ENCODE measurements at places on chromosomes 1 and 21.

- DNase-seq = no peak
Measured at GRCh38 chr1:106907795-106908194, 148.7 kb upstream of the PRMT6 start.

DNA sequence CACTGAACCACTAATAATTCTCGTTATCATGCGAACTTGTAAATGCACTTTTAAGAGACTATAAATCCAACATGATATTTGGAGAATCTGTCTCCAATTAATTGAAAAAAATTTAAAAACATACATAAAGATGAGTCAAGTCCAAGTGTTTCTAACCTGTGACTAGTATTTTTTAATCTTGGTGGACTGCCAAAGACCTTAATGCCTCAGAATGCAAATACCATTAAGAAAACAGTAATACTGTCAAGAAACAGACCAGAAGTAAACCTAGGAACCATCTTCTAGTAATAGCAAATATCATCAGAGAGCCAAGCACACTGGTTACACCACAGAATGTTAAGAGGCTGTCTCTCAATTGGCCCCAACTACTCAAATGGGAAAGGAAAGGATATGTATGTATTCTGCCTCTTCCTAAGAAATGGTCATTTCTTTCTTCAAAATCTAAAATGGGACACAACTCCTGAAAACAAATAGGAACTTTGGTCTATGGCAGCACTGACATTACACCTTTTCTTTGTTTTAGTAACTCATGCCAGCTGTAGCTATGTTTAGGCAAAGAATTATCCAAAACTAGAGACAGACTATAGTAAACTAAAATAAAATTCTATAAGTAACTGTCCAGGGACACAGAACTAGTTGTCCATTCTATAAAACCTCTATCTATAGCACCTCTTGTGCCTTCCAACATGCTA is 15.8 kb downstream of the SCYL3 start:
- no peak for DNase-seq

DNA sequence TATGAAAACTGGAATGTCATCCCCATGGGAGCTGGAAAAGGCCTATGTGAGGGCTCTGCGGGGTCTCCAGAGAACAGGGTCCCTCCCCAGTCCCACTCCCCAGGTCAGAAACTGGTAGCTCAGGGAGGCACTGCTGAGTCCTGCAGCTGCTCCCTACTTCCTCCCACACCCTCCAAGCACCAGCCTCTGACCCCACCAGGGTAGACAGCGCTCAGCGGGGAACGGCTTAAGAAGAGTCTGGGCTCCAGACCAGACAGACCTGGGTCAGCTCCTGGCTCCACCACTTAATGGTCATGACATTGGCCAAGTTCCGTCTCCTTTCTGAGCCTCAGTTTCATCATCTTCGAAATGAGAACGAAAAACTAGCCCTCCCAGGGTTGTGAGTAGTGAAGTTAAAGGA is 7.2 kb downstream of the LRP8 start:
- no peak for DNase-seq

- DNase-seq = no peak
Measured at GRCh38 chr1:84108900-84109578, 35.0 kb upstream of the PRKACB start.

- no peak for DNase-seq
Measured at GRCh38 chr1:77121503-77121902, 97.7 kb downstream of the PIGK start.

DNA sequence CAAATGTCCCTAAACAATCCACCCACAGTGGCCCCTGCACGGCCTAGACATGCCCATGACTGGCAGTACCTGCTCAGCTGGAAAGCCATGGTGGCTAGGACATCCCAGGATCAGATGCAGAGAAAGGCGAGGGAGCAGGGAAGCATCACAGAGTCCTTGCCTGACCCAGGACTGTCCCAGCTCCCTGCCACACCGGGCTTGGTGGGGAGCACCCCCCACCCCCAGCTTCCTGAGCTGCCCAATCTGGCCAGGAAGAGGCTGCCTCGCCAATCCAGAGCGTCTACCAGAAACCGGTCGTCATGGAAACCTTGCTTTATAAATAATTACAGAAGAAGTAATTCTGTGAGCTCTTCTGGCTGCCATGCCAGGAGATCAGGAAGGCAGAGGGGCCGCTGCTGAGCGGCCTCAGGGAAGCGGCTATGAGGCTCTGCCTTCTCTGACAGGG is 34.8 kb downstream of the ACOT7 start:
- DNase-seq = peak; percentile 13

DNA sequence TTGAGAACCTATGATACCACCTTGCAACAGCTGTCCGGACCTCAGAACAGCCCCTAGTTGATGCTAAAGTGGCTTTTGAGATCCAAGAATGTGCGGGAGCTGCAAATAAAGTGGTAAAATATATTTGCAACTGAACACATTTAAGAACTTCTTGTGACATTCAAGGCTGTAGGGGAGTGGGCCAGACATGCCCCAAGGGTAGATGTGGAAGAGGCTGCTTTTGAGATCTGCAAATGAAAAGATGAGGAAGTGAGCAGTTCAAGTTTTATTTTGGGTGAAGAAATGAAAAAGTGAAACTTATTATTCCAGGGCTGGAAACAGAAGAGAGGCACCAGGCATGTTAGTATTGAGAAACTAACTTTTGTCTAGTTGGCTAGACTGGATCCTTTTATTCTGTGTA is 359.5 kb upstream of the PLXNA2 start:
- DNase-seq = no peak

GRCh38 chr1:191869790-191870312 is 288.4 kb upstream of the RGS18 start:
- DNase-seq = no peak

DNA sequence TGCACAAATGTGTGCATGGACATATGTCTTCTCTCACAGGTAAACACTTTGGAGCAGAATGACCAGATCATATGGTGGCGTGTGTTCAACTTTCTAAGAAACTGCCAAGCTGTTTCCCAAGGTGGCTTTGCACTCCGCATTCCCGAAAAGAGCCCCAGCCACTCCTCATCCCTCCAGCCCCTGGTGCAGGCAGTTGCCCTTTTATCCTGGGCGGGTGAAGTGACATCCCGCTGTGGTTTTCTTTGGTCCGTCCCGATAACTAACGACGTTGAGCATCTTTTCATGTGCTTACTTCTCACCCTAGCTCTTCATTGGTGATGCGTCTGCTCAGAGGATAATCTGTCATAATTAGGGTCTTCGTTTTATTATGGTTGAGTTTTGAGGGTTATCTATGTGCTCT is 612.5 kb downstream of the MATN1 start:
- DNase-seq = no peak

GRCh38 chr21:38413958-38414548 is 84.2 kb downstream of the ERG start:
- no peak for DNase-seq

DNA sequence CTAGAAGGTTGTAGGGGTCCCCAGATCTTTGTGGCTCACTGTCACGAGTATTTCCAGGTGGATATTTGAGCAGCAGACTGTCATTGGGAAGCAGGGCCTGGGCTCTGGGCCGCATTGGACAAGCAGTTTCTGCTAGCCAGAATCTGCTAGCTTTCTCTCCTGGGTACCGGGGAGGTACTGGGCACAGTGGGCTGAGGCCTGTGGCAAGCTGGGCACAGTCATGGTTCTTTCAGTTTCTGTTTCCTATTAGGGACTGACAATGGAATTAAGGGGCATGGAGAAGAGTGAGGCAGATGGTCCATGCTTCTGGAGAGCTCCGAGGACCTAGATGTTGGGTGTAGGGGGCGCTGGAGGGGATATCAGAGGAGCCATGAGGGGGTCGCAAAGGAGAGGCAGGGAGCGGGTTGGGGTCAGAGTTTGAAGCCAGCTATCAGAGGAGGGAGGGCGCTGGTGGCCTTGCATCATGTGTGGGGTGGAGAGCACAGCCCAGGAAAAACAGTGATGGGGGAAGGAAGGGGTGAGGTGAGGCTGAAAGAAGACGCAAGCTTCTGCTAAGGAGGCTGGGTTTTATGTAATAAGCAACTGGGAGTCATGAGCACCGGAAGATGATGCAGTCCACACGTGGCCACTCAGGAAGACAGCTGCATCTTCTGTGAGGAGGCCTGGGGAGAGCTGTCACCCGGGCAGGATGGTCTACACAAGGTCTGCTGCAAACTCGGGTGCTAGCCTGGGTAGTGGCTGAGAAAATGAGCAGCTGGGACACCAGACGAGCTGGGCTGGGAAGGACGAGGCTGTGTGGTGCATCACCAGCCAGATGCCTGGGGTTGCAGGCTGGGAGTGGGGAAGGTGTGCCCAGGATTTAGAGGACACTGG is 72.7 kb downstream of the IER5 start:
- no peak for DNase-seq

DNA sequence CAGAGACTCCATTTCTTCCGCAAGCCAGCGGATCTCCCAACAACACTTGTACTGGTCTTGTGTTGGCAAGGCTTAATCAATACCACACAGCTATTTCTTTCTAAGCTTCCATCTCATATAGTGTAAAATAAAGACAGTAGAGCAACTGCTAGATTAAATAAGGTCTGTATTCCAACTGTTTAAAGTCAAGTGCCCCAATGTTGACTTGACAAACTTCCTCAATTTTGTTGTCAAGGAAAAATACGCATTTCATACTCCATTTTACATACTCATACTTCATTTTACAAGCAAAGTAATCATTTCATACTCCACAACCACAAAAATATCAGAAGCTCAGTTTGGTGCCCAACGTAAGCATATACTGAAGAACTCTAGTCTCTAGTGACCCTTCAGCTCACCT is 143.0 kb downstream of the RERE start:
- DNase-seq = no peak

- DNase-seq = no peak
Measured at GRCh38 chr1:100613817-100614559, 76.0 kb downstream of the GPR88 start.

- DNase-seq = no peak
Measured at GRCh38 chr1:16927256-16927655, 5.5 kb downstream of the CROCC start.

GRCh38 chr21:28454564-28455252 is 538.0 kb downstream of the LTN1 start:
- no peak for DNase-seq

DNA sequence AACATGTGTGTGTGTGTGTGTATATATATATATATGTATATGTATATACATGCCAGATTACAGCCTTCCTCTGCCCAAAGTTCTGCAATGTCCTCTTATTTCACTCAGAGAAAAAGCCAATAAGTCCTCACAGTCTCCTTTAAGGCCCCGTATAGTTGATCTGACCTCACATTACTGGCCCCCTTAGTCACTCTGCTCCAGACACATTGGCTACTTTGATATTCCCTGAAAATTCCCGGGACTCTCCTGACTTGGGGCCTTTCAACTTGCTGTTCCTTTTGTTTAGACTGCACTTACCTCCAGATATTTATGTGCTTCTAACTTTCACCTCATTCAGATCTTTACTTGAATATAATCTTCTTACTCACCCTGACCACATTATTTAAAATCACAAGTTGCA is 4.2 kb upstream of the BSDC1 start:
- no peak for DNase-seq

GRCh38 chr1:21324368-21325141 is 34.3 kb upstream of the ECE1 start:
- peak; percentile 61 for DNase-seq

DNA sequence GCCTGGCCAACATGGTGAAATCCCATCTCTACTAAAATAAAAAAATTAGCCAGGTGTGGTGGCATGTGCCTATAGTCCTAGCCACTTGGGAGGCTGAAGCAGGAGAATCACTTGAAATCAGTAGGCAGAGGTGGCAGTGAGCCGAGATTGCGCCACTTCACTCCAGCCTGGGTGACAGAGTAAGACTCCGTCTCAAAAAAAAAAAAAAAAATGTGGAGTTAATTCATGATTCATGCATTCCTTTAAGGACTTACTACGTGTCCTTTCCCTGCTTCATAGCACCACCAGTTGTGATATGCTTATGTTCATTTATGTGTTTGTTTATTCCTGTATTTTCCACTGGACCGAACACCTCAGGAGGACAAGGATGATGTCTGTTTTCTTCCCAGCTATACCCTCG is 12.7 kb upstream of the PRELP start:
- DNase-seq = no peak

DNA sequence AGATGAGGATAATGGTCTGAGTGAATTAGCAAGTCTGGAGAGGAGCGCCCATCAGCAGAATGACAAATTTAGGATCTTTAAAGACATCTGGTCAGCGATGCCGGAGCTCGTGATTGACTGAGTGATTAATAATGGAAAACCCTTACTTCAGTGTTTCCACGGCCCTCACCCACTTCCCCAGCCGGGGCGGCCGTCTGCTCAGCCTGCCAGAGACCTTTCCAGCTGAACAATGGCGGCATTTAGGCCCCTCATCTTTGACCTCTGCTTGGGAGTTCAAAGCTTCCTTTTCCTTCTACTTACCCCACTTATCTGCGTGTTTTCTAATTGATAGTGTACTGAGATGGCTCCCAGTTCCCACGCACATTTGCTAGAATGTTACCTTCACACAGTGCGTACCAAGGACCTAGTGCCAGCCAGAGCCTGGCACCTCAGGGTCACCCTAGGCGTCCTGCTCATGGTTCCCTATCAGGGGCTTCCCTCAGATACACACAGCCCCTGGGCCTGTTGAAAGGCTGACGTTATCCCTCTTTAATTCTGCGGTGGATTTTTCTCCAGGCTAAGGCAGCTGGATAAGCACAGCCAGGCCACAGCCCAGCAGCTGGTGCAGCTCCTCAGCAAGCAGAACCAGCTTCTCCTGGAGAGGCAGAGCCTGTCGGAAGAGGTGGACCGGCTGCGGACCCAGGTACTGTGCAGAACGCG is 232.8 kb downstream of the SDCCAG8 start:
- no peak for DNase-seq

DNA sequence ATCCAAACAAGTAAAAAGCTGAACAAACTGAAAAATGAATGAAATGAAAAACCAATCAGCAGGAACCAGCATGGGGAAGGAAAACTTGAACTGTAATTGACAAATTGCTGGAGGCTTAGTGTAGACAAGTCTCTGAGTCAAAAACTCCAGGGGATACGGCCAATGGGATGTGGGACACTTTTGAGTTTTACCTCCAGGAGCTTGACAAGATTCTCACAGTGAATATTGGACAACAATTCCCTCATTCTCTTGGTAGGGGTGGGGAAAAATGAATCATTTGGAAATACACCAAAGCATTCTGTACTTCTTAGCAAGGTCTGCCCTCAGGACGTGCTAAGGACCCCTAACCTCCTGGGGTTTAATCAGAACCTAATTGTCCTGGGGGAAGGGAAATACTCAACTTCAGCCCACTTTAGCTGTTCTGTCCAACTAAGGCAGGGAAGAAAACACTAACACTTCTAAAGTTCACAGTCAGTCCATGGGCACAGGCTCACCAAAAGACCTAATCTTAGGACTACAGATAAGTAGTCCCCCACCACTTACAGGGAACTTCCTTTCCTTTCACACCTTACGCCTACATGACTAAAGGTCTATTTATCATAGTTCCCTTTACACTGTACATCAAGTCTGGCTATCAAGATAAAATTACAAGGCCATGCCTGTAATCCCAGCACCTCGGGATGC is 60.7 kb upstream of the CDC42BPA start:
- no peak for DNase-seq

GRCh38 chr1:87706203-87706602 is 377.5 kb downstream of the LMO4 start:
- no peak for DNase-seq

GRCh38 chr1:242017580-242018233 is 18.8 kb upstream of the MAP1LC3C start:
- DNase-seq = no peak

Data from stimulated activated CD4-positive, alpha-beta T cell treated with anti-CD3 and anti-CD28 coated beads, Interleukin-2, amount 100 ng/mL, for 48 hours (primary cell).